ENCODE measurements at places on chromosomes 2 and 18. TPM values are rescaled to one million over a fixed set of nuclear protein-coding genes. Genes with fewer than 3 reads are reported as not detected.

GRCh38 chr2:235577404-235578330 is 83.8 kb downstream of the AGAP1 start:
- H3K36me3 ChIP-seq: no peaks in the 10 kb centered on the region
- no peak overlapping the region for H3K27ac ChIP-seq
- peaks cover 26% of the 10 kb centered on the region for H3K4me1 ChIP-seq

GRCh38 chr2:118635891-118636290 is 211.6 kb downstream of the EN1 start:
- peaks cover 49% of the 10 kb centered on the region for H3K27me3 ChIP-seq
- no peak overlapping the region for H3K27ac ChIP-seq
- DNase-seq: no peak
- H3K4me1 ChIP-seq: no peaks in the 10 kb centered on the region
- no peaks in the 10 kb centered on the region for H3K36me3 ChIP-seq
- H3K4me3 ChIP-seq: no peak overlapping the region

The BOD1L2 gene
- not detected for total RNA-seq

The LINC00305 gene
- total RNA-seq: not detected

DNA sequence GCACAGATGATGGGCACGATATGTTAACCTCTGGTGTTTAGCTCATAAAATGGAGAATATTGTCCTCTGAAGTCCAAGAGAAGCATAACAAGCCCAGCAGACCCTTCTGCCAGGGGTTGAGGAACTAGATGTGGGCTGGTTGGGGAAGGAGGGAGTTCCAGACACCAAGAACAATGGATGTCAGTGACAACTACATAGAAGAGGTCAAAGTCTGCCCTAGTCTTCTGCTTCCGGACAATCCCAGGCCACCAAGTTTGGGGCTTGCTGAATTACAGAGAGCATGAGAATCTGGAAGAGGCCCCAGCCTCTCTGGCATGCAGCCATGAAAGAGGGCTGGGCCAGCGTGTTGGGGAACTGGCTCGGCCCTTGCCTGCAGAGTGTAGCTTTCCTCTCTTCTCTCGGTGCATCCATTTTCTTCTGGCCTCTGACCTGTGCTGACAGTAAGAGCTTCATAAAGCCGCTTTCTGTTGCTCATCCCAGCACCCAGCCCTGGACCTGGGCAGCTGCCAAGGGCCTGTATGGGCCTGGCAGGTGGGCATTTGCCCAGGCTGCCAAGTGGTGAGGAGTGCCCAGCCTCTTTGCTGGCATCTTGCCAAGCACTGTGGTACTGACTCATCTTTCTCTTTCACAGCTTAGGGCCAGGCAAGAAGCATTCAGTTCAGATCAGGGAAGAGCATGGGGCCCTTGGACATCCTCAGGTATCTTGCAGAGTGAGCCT is 14.6 kb upstream of the LAPTM4A start:
- H3K4me1 ChIP-seq: peaks cover 64% of the 10 kb centered on the region
- H3K27me3 ChIP-seq: no peaks in the 10 kb centered on the region
- no peak overlapping the region for H3K4me3 ChIP-seq
- peak overlapping the region; percentile 88 for H3K27ac ChIP-seq
- peak; percentile 90 for DNase-seq

The CKAP2L gene
- total RNA-seq: 17.7 TPM

GRCh38 chr2:128563348-128563687 is 244.7 kb upstream of the HS6ST1 start:
- H3K4me1 ChIP-seq: peaks cover 22% of the 10 kb centered on the region
- no peaks in the 10 kb centered on the region for H3K36me3 ChIP-seq
- H3K27ac ChIP-seq: no peak overlapping the region
- no peaks in the 10 kb centered on the region for H3K27me3 ChIP-seq

GRCh38 chr2:226701052-226701451 is 98.6 kb downstream of the IRS1 start:
- H3K27me3 ChIP-seq: no peaks in the 10 kb centered on the region
- H3K4me1 ChIP-seq: peaks cover 7% of the 10 kb centered on the region
- H3K36me3 ChIP-seq: no peaks in the 10 kb centered on the region
- H3K27ac ChIP-seq: no peak overlapping the region

DNA sequence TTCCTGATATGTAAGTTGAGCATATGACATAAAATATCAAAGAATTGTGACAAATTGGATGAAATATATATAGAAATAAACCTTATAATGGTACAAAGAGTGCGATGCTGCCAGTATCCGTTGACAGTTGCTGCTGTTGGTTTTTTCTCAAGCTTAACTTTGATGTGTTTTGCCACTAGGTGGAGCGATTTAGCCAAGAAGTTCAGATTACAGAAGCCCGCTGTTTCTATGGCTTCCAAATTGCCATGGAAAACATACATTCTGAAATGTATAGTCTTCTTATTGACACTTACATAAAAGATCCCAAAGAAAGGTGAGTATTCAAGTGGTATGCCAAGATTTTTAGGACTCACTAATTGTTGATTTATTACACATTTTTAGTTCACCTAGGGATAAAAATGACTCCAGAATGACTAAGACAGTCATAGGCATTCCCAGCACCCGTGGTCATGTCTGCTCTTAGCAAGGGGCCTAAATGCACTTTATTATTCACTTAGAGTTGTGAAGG is 2.1 kb downstream of the RRM2 start:
- H3K4me3 ChIP-seq: peak overlapping the region; percentile 88
- H3K4me1 ChIP-seq: peaks cover 28% of the 10 kb centered on the region
- peak; percentile 69 for DNase-seq
- peaks cover 32% of the 10 kb centered on the region for H3K36me3 ChIP-seq

The CRYGC gene
- total RNA-seq: not detected

Measured in PC-9 (cell line).